Thoracic aorta (tissue), 2 donors: ENCODE measurements at places on chromosomes 5 and 9.
A peak's percentile ranks its signal among the peaks of the same experiment; 100 is the strongest.

- DNase-seq, result no peak
Observed at GRCh38 chr5:173093606-173094005, 37.5 kb downstream of the CREBRF start.

DNA sequence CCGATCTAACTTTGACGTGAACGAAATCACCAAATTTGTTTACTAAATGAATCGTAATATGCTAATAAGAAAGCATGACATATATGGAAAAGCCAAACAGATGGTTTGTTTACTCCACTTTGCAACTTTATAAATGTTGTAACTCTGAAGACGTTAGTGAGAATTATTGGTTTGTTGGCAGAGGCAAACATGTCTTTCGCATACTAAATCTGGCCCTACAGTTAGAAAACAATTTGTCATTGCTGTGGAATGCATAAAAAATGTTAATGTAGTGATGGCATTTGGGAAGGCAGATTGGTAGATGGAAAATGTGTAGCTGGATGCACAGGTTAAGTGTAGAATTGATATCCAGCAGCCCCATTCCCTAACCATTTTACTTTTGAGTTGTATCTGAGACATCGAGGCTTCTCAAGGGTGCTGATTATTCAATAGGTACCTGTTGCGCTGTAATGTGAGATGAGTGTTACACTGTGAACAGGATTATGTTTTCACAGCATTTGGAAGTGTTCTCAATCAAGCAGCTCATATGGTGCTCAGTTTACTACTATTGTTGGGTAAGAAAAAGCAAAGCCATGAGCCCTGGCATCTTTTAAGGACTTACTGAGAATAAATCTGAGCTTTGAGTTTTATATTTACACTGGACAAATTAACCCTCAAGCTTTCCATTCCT, 444.8 kb downstream of the BNC2 start:
- no peak for DNase-seq

GRCh38 chr5:155418960-155419579, 405.5 kb downstream of the KIF4B start:
- no peak for DNase-seq

GRCh38 chr9:16515879-16516301, 354.6 kb downstream of the BNC2 start:
- DNase-seq, result no peak

GRCh38 chr9:126523611-126524111, 90.1 kb upstream of the LMX1B start:
- no peak for DNase-seq

GRCh38 chr9:135787776-135788575, 86.0 kb downstream of the KCNT1 start:
- no peak for DNase-seq

DNA sequence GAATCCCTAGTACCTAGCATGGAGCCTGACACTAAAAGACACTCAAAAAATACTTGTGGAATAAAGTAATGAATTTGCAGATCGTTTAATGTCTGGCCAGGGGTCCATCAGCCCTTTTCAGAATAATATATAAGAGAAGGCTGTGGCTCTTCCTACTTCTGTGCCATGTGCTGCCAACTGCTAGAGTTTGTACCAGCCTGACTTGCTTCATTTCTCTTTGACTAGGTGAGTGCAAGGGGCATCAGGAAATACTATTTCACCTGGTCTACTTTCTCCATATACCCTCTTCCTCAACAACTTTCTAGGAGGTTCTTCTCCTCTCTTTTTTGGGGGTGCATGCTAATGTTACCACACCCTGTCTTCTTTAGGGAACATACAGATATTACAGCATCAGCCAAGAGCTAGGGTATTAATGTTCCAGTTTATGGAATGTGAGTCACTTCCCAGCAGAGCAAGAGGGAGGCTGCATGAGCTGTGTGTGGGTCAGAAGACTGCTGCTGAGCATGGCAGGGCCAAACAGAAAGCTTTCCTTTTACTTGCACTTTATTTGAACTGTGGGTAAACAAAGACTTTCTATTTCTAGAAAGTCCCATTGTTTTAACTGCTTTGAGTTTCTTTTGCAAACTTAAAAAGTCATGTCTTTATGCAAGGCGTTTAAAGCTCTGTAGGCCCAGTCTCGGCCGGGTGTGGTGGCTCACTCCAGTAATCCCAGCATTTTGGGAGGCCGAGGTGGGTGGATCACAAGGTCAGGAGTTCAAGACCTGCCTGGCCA, 158.9 kb downstream of the ADAMTSL1 start:
- DNase-seq, result peak; percentile 23

- DNase-seq, result no peak
Observed at GRCh38 chr9:113594484-113595299, 131.2 kb downstream of the RGS3 start.

GRCh38 chr5:172284611-172284980, 1.0 kb upstream of the UBTD2 start:
- DNase-seq, result no peak

GRCh38 chr5:88888848-88889188, 5.8 kb upstream of the MEF2C start:
- DNase-seq, result no peak

GRCh38 chr9:121207371-121207940, 5.8 kb upstream of the RAB14 start:
- DNase-seq, result no peak

- DNase-seq, result peak; percentile 87
Observed at GRCh38 chr9:127555840-127556820, 55.9 kb upstream of the STXBP1 start.

- no peak for DNase-seq
Observed at GRCh38 chr9:95822583-95823431, 52.7 kb upstream of the ERCC6L2 start.

DNA sequence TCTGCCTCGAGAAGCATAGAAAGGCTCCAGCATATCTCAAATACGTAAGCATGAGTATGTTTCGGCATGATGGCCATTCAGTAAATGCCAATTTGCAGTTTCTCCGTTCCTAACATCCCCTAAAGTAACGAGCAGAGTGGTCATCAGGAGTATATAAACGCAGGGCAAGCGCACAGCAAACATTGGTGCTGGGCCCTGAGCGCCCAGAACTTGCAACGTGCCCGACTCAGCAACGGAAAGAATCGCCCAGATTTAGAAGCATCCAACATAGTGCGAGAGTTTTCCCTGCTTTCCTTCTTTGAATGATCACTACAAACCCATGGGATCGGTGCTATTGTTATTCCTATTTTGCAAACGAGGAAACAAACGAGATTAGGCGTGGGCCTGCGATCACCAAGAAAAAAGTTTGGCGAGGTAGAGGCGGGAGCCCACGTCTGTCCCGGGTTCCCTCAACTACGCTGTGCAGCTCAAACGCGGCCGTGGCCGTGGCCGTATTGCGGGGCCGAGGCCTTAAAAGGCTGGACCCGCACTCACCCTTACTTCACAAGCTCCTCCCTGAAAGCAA, 505 bp downstream of the RPS14 start:
- DNase-seq, result no peak

DNA sequence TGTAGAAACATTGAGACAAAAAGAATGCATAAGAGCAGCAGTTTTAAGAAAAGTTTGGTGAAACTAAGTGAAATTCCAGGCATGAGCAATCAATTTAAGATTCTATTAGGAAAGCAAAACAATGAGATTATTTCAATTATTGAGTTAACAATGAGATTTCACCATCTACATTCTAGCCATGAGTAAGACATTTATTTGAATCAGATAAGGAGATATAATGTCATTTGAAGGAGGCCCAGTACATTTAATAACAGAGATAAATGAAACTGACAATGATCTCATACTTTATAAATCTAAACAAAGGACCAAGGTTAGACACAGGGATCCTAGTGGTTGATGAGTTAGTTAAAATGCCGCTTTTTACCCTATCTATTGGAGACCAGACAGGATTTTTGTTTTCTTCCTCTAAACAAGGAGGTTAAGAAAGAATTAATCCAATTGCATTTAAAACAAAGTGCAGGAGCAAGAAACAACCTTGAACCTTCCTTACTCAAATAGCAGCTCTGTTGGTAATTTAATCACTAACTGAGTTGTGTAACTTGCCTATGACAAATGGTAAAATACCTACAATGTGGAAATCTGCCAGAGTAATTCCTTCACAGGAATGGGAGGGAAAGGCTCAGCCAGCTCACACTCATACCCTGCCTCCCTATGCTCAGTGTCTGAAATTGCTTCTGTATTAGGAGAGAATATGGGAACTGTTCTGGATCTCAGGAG, 103.5 kb upstream of the NR3C1 start:
- no peak for DNase-seq

- DNase-seq, result no peak
Observed at GRCh38 chr9:34591917-34592866, 2.7 kb upstream of the CNTFR start.

- DNase-seq, result no peak
Observed at GRCh38 chr5:50720061-50720710, 53.7 kb downstream of the PARP8 start.

DNA sequence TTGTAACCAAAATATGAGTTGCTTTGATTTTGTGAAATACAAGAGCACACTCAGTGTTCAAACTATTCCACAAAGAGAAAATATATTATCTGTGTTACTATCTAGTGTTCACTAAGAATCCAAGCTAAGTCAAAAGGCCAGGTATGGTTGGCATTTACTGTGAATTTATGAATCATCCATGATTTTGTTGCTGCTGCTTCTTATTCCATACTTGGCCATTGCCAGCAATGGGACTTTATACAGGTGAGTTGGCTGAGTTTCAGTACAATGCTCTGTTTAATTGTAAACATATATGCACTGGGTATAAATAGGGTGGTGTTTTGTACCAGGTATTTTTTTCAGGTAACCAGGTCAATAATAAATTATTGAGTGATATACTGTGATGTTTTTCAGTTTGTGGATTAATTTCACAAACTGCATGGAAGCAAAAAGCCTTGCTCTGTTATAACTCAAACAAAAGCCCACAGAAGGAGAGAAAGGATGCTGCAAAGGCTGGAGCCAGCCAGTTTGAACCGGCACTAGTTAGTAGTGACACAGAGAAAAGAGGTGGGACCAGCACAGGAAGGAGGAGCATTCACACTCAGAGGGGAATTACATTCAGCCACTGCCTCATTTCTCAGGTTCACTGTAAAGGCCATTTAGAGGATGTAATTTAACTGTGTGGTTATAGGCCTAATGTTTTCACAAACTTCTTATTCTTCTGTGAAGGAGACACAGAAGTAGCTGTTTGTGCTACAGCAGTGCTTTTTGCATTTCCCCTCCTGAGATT, 381.8 kb downstream of the ADGRV1 start:
- DNase-seq, result no peak

GRCh38 chr5:37665889-37666288, 174.0 kb downstream of the GDNF start:
- DNase-seq, result no peak

GRCh38 chr5:40490464-40491111, 189.1 kb upstream of the PTGER4 start:
- DNase-seq, result no peak

DNA sequence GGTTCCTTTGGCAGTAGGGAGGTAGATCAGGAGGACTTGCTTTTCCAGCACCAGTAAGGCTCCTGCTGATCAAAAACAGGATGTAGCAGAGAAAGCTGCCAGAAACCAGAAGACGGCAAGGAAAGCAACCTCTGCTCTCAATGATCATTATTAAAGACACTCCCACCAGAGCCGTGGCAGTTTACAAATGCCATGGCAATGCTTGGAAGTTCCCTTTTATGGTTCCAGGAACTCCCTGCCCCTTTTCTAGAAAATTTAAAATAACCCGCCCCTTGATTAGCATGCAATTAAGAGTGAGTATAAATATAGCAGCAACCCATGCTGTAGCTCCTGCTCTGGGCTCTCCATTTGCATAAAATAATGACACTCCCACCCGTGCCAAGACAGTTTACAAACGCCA, 16.1 kb downstream of the EQTN start:
- DNase-seq, result no peak

DNA sequence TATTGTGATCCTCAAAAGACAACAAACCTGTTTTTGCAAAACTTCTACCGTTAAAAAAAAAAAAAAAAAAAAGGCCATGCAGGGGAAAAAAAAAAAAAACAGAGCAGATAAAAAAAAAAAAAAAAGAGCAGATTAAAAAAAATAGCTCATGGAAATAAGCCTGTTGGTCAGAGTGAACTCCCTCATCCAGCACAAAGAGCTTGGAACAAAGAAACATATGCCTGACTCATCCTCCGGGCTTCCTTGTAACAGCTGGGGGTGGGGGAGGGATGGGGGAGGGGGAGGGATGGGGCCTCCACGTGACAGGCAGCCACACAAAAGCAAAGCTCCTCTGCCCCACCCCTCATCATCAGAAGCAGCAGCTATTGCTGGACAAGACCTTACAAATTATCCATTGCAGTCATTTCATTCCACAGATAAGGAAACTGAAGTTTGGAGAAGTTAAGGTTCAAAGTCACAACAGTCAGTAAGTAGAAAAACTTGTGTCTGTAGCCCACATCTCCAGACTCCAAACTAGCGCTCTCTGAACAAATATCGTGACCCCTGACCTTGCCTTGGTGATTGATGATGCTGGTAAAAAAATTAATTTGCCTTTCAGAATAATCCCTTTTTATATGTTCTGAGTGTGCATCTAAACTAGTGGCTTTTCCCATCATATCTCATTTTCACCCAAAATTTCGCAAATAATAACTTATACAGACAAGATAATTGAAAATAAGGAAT, 38.9 kb downstream of the SLC35D2 start:
- DNase-seq, result no peak

DNA sequence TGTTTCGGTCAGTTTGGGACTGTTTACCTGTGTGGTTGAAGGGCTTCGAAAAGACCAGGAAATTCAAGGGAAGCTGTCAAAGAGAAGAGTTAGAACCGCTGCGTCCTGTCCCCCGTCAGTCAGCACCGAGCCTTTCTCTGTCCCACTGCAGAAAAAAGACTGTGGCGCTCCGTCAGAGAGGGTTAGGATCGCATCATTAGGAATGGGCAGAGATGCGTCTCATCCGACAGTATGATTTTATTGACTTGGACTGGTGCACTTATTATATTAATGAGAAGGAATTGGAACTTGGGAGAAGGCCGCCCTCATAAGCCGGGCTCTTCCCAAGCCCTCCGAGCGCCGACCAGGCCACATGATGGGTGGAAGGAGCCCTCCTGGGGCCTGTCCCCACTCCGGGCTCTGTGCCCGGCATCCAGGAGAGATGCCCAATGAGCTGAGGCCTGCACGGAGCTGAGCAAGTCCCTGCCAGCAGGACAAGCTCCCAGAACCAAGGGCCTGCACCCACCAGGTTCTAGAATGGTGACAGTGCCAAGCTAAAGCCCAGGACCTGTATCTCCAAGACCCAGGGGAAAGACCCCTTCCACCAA, 71.5 kb downstream of the NEK6 start:
- DNase-seq, result no peak

GRCh38 chr9:106104887-106105286, 410.5 kb downstream of the TMEM38B start:
- DNase-seq, result no peak
